ENCODE measurements at places on chromosomes 2 and 18. TPM values are rescaled to one million over a fixed set of nuclear protein-coding genes. Genes with fewer than 3 reads are reported as not detected.

The MAP3K19 gene
- polyA plus RNA-seq: 0.10 TPM

The HSPD1 gene
- polyA plus RNA-seq: 285 TPM

The FOXD4L1 gene
- polyA plus RNA-seq: 1.7 TPM

The HOXD12 gene
- polyA plus RNA-seq: not detected

The FLACC1 gene
- 2.0 TPM for polyA plus RNA-seq

The DAW1 gene
- not detected for polyA plus RNA-seq

The MFF gene
- 79.0 TPM for polyA plus RNA-seq

The PROM2 gene
- 1.1 TPM for polyA plus RNA-seq

The IL36A gene
- not detected for polyA plus RNA-seq

The PPP4R1 gene
- polyA plus RNA-seq: 59.3 TPM

The NTSR2 gene
- polyA plus RNA-seq: not detected

The MRPL30 gene
- 43.6 TPM for polyA plus RNA-seq

The KCNK3 gene
- polyA plus RNA-seq: 1.3 TPM

The RBM44 gene
- 0.52 TPM for polyA plus RNA-seq

The C2orf76 gene
- polyA plus RNA-seq: 11.9 TPM

The ERFE gene
- 16.3 TPM for polyA plus RNA-seq

The TMEM37 gene
- 7.2 TPM for polyA plus RNA-seq

The HOXD11 gene
- polyA plus RNA-seq: not detected

The MLPH gene
- polyA plus RNA-seq: 0.42 TPM

The TXNDC2 gene
- not detected for polyA plus RNA-seq

The C18orf63 gene
- polyA plus RNA-seq: not detected

The CNTNAP5 gene
- 0.20 TPM for polyA plus RNA-seq
